ENCODE measurements at places on chromosomes 12 and 14. TPM values are rescaled to one million over a fixed set of nuclear protein-coding genes. Genes with fewer than 3 reads are reported as not detected.

MIPOL1 gene
- total RNA-seq, result not detected

CMA1 gene
- not detected for total RNA-seq

- H3K27me3 ChIP-seq, result peaks cover 4% of the 10 kb centered on the region
- H3K36me3 ChIP-seq, result no peaks in the 10 kb centered on the region
- peaks cover 23% of the 10 kb centered on the region for H3K4me1 ChIP-seq
- H3K4me3 ChIP-seq, result no peak overlapping the region
- no peak overlapping the region for H3K27ac ChIP-seq
These were observed 2.9 kb upstream of the EMP1 start for GRCh38 chr12:13193505-13194231.

GRCh38 chr12:49170924-49171323, 18.0 kb downstream of the TUBA1A start:
- DNase-seq, result no peak
- H3K27ac ChIP-seq, result no peak overlapping the region
- no peaks in the 10 kb centered on the region for H3K27me3 ChIP-seq
- H3K36me3 ChIP-seq, result no peaks in the 10 kb centered on the region

DNA sequence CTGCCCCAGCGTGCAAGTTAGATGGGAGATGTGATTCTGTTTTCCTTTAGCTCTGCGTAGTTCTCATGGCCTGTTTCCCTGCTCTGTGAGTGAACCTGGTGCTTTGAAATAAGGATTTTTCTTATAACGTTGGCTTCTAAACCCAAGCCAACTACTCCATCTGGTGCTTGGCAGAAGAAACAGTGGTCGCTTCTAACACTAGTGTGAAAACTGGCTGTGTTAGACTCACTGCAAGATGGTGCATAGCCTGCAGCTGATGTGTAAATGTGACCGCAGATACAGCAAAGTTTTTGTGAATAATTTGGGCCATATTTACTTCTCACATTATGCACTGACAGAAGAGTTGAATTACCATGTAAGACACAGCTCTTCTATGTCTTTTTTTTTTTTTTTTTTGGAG, 12.2 kb downstream of the GTF2H3 start:
- H3K4me3 ChIP-seq, result no peak overlapping the region
- peaks cover 40% of the 10 kb centered on the region for H3K36me3 ChIP-seq
- DNase-seq, result no peak
- no peaks in the 10 kb centered on the region for H3K27me3 ChIP-seq
- no peak overlapping the region for H3K27ac ChIP-seq
- H3K4me1 ChIP-seq, result no peaks in the 10 kb centered on the region

DNA sequence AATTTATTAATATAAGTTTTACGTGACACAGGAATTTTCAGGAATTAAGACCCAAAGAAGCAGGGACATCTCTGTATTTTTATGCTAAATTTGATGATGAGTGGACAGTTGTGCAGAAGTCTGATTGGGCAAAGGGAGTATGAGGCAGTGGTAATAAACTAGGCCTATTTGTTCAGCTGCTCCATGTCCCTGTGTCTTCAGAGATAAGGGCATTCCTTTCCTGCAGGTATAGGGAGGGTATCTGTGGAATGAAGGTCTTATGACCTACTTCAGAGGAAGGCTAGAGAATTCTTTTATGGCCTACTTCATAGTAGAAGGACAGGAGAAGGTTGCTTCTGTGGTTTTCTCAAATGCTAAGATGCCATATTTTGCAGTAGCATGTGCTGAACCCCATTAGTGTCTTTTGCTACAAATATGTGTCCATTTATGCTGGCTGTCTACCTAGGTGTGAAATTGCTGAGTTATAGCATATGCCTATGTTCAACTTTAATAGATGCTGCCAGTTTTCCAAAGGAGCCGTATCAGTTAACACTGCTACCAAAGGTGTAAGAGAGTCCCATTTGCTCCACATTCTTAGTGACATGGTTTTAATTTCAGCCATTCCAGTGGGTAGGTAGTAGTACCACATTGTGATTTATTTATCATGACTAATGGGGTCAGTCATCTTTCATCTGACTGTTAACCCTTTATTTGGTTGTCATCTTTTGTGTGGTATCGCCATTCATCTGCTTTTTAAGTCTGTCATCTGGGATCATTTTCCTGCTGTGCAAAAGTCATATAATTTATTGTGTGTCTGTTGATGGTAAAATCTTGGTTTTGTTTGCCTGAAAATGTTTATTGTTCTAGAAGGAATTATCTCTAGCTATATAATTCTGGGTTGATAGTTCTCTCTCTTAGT, 410.7 kb upstream of the RGS6 start:
- peaks cover 25% of the 10 kb centered on the region for H3K4me1 ChIP-seq
- H3K4me3 ChIP-seq, result no peak overlapping the region
- H3K27ac ChIP-seq, result no peak overlapping the region
- no peaks in the 10 kb centered on the region for H3K27me3 ChIP-seq
- DNase-seq, result no peak

- H3K27ac ChIP-seq, result no peak overlapping the region
- no peaks in the 10 kb centered on the region for H3K27me3 ChIP-seq
- no peaks in the 10 kb centered on the region for H3K36me3 ChIP-seq
- DNase-seq, result no peak
- no peak overlapping the region for H3K4me3 ChIP-seq
These were observed 78.5 kb downstream of the MDGA2 start for GRCh38 chr14:47596860-47597259.

GRCh38 chr12:48022180-48022521, 17.9 kb upstream of the COL2A1 start:
- no peaks in the 10 kb centered on the region for H3K36me3 ChIP-seq
- DNase-seq, result no peak
- peaks cover 15% of the 10 kb centered on the region for H3K27me3 ChIP-seq
- no peak overlapping the region for H3K27ac ChIP-seq
- no peak overlapping the region for H3K4me3 ChIP-seq

DNA sequence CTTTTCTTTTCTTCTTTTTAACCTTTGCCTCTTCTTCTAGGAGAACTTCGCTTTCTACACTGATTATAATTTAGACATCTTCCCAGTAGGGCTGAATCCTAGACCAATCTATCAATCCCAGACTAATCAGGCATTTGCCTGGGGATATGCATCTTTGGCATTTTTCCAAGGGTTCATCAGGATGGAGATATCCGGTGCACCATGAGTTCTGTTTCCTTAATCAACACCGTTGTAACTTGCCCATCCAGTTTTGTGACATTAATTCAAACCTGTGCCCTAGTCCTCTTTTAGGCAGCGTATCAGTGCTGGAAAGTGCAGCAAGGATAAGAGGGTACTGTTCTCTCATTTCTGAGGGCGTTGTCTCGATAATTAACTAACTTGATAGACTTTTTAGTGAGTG, 617 bp upstream of the MGP start:
- peaks cover 24% of the 10 kb centered on the region for H3K4me1 ChIP-seq
- H3K36me3 ChIP-seq, result no peaks in the 10 kb centered on the region
- H3K4me3 ChIP-seq, result no peak overlapping the region
- H3K27ac ChIP-seq, result no peak overlapping the region

DNA sequence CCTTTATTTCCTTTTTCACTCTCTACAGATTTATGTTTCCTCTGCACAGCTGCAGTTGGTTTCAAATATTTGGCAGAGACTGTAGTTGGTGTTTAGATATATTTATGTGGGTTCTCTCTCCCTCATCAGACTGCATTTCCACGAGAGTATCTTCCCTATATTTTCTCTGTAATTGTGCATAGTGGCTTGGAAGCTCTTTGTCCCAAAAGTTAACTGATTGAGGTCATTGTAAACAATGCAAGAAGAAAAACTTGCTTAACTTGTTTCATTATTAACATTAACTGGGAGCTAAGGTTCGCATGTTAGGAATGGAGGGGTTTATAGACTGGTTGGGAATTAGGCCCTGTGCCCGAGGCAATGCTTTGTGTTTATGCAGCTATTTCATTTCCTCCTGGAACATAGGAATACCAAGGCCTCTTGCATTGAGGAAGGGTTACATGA, 216.9 kb upstream of the HMGA2 start:
- no peaks in the 10 kb centered on the region for H3K4me1 ChIP-seq
- no peaks in the 10 kb centered on the region for H3K36me3 ChIP-seq
- H3K4me3 ChIP-seq, result no peak overlapping the region
- no peak overlapping the region for H3K27ac ChIP-seq
- peaks cover 16% of the 10 kb centered on the region for H3K27me3 ChIP-seq

DNA sequence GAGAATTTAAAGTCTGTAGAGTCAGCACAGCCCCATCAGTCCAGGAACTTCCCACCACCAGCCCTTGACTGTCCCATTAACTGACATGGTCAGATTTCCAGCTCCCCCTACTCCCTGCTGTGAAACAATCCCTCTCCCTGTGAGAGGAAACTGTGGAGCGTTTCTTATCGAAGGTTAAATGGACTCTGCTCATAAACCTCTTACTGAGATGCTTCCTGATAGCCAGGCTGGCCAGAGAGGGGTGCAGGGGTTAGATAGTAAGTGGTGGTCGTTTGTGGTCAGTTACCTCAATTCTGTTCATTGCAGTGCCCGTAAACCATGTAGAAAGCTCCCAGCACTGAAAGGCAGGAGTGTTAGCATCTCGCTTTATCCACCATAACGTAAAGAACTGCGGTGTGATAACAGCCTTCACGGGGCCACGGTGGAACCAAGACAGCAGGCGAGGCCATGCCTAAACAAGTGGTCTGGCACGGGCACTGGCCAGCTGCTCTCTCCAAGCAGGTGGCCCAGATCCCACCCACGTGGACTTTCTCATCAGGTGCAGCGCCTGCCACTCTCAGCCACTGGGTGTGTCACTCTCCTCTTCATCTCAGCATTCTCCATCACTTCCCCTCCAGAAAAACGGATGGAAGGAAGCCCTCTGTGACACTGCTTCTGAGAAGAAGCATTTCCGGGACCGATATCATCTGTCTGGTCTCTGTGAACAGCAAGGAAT, 102.2 kb downstream of the FBXL14 start:
- H3K27me3 ChIP-seq, result no peaks in the 10 kb centered on the region
- no peak overlapping the region for H3K27ac ChIP-seq
- H3K4me3 ChIP-seq, result no peak overlapping the region
- DNase-seq, result no peak

DNA sequence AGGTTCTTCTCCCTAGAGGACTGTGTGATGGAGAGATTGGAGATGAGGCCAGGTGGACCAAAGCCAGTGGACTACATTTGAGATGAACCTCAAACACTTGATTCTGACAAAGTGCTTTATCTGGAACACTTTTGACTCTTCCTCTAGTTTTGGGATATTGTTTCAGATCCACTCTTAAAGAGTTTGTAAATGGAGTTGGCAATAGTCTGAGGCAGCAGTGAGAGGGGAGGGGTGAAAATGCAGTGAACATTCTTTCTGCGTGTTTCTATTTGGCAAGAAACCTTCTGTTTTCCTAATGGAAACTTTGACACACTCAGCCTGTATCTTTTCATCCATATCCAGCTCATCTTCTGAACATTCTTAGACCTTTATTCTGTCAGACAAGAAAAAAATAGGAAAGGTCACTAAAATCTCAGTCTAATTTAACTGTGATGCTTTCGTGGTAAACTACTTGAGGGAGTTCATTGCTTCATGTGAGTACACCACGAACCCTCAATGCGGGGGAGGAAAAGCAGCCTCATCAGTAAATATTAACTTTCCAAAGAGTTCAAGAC, 57.4 kb upstream of the KCNJ8 start:
- no peak overlapping the region for H3K4me3 ChIP-seq
- no peak overlapping the region for H3K27ac ChIP-seq
- H3K4me1 ChIP-seq, result no peaks in the 10 kb centered on the region
- DNase-seq, result no peak
- H3K36me3 ChIP-seq, result no peaks in the 10 kb centered on the region
- peaks cover 6% of the 10 kb centered on the region for H3K27me3 ChIP-seq

DNA sequence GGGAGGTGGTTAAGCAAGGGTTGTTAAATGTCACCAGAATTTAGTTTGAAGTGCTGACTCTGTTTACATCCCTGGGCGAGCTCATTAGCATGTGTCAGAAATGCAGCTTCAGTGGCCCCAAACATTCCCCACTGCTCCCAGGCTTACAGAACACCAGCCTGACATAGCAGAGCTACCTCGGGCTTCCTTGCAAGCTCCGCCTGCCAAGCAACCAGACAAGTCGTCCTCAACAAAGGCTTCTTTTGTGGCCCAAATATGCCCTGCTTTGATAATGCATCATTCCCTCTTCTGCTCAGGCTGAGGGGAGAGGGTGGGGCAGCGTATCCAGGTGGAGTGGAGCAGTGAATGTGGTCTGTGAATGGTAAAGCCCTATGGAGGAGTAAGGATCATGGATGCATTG, 28.0 kb downstream of the ERH start:
- peaks cover 15% of the 10 kb centered on the region for H3K36me3 ChIP-seq
- H3K4me1 ChIP-seq, result peaks cover 20% of the 10 kb centered on the region
- H3K27ac ChIP-seq, result no peak overlapping the region
- no peak for DNase-seq
- no peak overlapping the region for H3K4me3 ChIP-seq
- H3K27me3 ChIP-seq, result no peaks in the 10 kb centered on the region

- peaks cover 5% of the 10 kb centered on the region for H3K27me3 ChIP-seq
- H3K4me1 ChIP-seq, result peaks cover 23% of the 10 kb centered on the region
- no peaks in the 10 kb centered on the region for H3K36me3 ChIP-seq
- peak; percentile 92 for DNase-seq
These were observed 151.0 kb downstream of the ADGRD1 start for GRCh38 chr12:131104463-131105350.

DNA sequence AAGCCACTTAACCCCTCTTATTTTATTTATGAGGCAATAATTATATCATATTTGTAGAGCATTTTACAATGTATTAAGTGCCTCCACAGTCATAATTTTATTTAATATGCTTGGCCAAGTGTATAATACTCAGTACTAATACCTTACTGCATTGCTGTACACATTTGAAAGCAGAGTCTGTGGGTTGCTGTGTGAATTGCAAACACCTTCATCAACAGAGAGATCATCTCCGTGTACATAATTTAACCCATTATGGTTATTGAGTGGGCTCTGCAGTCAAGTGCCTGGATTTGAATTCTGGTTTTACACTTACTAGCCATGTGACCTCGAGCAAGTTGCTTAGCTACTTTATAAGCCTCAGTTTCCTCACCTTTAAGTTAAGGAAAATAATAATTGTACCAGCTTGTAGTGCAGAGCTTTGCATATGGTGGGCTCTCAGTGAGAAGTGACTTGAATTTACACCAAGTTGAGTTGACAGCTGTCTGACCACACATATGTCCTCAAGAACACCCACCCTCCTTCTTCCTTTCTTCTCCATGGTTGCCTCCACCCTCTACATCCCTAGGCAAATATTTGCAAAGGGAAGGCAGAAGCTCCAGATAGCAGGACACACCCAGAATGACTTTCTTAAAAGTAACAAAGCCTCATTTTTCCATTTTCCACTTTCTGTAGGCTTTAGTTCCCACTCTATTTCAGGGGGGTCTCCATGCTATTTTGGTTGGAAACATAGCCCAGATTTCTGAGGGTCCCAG, 12.3 kb downstream of the CRACR2A start:
- no peaks in the 10 kb centered on the region for H3K27me3 ChIP-seq
- no peak overlapping the region for H3K4me3 ChIP-seq
- no peak for DNase-seq
- H3K4me1 ChIP-seq, result peaks cover 30% of the 10 kb centered on the region

Measured in activated CD8-positive, alpha-beta T cell treated with anti-CD3 and anti-CD28 coated beads for 36 hours (primary cell).